Activated T-cell treated with anti-CD3 and anti-CD28 coated beads for 48 hours (primary cell): ENCODE measurements at places on chromosomes 5 and 9.

GRCh38 chr5:174272671-174273070 is 227.2 kb downstream of the NSG2 start:
- no peak for DNase-seq

DNA sequence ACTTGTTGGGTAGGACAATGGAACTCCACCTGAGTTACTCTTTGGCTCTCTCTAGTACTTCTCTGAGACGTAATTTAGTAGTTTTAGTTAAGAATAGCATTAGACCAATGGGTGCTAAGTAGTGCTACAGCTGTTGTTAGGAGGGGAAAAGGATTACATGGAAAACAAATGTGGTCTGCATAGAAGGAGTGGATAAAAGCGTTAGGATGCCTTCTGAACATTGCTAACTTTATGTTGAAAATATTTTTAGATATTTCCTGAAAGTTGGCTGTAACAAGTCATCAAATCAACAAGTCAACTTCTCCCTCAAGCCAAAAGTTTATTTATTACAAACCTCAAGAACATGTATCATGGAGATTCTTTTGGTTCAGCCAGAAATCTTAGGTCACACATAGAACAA is 409.5 kb upstream of the MEF2C start:
- DNase-seq: no peak

GRCh38 chr5:41410307-41410706 is 100.1 kb downstream of the PLCXD3 start:
- no peak for DNase-seq

GRCh38 chr9:128160603-128160987 is 530 bp downstream of the BBLN start:
- DNase-seq: peak; percentile 48

GRCh38 chr5:176948458-176948857 is 49.3 kb upstream of the HK3 start:
- no peak for DNase-seq

GRCh38 chr9:40884072-40884901 is 244.2 kb downstream of the FOXD4L6 start:
- DNase-seq: no peak

GRCh38 chr5:3698412-3698811 is 102.8 kb downstream of the IRX1 start:
- DNase-seq: no peak

DNA sequence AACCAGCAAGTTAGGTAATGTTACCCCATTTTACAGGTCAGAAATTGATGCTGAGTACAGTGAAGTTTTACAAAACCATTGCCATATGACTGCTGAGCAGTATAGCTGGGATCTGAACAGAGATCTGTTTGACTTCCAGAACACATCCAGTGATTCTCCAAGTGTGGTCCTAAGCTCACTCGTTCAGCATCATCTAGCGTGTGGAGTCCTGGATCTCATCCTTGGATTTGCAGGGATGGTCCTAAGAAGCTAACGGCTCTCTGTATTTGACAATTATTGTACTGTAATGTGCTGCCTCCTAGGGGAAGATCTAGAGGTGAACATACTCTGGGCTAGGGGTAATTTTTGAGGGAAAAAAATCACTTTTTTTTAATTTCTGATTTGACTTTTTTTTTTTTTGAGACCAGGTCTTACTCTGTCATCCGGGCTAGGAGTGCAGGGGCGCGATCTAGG is 1.4 kb downstream of the SLC26A2 start:
- no peak for DNase-seq

GRCh38 chr9:134868751-134869553 is 11.7 kb upstream of the FCN2 start:
- no peak for DNase-seq

DNA sequence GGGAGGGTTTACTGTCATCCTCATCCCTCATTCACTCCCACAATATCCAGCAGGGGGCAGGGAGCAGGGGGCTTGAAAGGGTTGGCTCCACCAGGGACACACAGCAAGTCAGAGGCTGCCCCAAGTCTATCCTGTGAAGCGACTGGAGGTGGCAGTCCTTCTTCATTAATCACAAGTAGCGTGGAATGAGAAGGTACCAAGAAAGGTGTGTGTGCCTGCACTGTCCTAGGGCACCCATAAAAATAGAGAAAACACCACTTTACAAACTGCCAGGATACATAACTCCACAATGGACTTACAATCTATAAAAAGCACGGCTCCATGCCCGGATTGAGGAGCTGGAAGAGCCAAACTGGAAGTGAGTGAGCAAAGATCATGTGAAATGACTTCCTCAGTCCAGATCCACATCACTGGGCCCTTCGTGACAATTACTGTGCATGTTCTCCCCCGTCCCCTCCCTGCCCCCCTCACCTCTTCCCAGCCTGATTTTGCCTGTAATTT is 183.9 kb downstream of the SLIT3 start:
- no peak for DNase-seq

DNA sequence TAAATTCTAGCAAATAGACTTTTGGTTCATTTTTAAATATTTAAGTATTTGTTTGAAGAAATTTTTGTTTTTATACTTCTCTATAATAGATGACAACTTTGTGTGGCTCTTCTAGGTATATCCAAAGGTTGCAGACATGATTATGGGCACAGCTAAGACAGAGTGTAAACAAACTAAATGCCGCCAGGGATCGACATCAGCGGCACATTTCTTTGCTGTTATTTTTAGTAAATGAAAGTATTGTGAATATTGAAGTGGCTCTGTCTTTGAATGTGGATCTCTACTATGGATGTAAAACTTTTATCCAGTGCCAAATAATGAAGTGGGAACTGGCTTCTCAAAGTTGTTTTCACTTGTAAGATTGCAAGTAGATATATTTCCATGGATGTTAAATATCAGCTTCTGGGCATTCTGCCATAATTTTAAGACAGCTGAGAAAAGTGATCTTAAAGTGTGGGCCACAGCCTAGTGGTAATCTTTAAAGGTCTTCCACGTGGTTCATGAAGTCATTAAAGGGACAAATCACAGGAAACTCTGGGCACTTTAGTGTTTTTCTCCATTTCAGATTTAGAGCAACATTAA is 589.9 kb downstream of the ZNF608 start:
- no peak for DNase-seq

GRCh38 chr5:144189800-144190429 is 19.2 kb downstream of the KCTD16 start:
- DNase-seq: peak; percentile 42

DNA sequence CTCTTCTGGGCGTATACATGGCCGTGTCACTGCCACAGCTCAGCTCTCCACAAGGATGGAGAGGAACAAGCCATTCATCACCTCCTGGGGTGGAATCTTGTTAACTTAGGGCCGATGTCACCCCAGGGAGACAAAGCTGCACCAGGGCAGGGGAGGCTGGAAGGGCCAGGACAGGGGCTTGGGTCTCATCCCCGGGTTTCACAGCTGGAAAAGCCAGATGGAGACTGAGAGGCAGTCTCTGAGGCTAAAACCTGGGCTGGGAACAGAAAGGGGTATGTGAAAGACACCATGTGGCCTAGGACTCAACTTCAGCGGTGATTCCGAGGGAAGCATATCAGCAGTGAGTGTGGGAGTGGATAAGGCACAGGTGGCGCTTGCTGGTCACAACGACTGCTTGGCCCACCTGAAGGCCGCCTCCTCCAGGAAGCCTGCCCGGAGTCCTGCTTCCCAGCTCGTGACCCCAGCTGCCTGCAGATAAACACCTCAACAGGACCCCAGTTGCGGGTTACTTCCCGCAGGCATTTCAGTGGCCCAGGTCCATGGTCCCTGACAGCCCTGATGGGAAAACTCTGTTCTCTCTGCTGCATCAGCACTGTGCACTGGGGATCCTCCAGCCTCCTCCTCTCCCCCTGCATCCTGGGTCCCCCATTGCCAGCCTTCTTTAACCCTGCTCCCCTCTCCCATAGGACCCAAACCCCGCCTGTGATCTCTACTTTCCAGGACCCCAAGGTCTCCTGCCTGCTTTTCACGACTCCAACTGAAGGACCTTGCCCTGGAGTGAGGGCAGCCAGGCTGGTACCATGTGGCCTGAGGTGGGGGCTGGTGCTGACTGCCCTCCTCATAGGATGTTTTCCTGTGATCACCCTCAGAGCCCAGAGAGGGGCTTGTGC is 51.7 kb upstream of the FCN1 start:
- no peak for DNase-seq

DNA sequence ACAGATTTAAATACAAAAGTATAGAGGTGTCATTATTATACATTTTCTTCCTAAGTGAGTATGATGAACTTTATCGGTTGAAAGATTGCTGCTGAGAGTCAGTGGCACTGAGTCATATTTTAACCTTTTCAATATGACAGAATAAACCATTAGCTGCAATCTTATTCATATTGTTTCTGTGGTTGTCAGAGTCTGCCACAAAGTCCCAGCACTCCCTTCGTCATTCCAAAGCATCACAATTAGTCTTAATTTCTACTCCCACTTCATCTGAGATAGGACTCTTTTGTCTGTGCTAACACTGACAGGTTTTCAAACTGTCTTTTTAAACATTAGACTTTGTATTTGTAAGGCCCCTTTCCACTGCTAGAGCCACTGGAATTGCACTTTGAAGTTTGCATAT is 656.9 kb downstream of the MTRR start:
- no peak for DNase-seq

DNA sequence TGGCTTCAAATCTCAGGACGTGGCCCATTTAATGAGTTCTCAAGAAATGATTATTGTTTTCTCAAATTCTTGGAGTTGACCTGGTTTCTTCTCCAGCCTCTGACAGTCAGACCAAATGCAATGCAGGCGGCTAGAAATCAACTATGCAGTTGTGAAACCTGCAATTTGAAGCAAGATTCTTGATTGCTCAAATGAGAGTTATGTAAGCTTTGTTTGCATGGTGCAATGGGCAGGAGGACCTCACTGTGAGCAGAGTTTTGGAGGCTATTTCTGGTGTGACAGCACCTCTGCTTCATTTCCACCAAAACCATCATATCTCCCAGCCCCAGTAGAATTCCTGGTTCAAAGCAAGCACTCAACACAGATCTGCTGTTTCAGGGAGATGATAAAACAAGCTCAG is 500.0 kb upstream of the KLF4 start:
- DNase-seq: no peak

DNA sequence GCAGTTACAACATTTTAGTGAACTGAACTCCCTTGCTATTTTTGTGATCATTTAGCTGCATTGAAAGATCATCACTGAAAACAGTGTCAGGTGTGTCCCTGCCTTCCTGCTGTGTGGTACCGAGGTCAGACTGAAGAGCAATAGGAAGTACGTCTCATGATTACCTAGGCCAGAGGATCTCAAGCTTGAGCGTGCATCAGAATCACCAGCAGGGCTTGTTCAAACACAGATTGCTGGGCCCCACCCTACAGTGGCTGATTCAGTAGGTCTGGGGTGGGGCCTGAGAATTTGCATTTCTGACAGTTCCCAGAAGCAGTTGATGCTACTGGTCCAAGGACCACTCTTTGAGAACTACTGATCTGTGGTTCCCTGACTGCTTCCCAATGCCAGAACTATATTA is 159.6 kb downstream of the ACTL7B start:
- no peak for DNase-seq

- DNase-seq: no peak
These were observed 19.6 kb upstream of the ARL15 start for GRCh38 chr5:54329731-54330709.

GRCh38 chr5:87900419-87900818 is 368.2 kb downstream of the TMEM161B start:
- DNase-seq: no peak

DNA sequence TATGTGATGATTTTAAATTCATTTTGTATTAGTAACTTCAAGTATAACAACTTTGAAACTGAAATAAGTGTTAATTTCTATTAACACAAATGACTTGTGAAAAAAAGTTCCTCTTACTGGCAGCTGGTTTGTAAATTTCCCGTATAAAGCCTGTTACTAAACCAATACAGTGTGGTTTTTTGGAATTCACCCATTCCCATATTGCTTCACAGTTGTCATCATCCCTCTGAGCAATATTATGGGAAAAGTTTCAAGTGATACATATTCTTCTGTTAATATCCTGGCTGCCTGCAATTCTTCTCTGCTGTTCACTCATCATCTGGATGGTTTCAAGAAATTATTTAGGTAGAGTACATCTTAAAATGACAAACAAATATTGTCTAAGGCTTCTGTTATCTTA is 1185.1 kb upstream of the C9orf72 start:
- DNase-seq: no peak

DNA sequence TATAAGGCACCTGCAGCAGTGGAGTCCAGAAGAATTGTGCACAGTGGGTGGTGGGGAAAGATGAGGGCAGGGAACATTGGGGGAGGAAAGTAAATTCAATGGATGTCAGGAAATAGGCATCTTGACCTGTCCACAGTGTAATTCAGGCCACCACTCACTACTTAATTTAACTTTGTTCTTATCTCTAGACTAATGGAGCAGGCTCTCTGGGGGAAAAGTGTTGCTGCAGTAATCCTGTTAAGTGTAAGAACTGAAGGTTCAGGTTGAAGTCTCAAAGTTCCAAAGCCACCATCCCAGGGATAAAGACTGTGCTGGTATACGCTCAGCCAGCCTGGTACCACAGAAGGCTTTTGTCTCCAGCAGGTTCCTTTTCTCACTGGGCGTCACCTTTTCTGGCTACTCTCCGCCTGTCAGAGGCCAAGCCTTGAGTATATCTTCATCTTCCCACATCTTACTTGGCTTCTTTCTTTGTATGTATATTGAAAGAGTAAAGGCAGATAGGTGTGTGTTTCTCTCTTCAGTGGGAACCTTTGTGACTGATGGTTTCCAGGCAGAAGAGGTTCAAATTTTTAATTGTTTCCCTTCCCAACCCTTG is 150.9 kb upstream of the DMRT1 start:
- DNase-seq: no peak

- DNase-seq: no peak
These were observed 14.0 kb upstream of the PLPPR1 start for GRCh38 chr9:101014566-101014965.

DNA sequence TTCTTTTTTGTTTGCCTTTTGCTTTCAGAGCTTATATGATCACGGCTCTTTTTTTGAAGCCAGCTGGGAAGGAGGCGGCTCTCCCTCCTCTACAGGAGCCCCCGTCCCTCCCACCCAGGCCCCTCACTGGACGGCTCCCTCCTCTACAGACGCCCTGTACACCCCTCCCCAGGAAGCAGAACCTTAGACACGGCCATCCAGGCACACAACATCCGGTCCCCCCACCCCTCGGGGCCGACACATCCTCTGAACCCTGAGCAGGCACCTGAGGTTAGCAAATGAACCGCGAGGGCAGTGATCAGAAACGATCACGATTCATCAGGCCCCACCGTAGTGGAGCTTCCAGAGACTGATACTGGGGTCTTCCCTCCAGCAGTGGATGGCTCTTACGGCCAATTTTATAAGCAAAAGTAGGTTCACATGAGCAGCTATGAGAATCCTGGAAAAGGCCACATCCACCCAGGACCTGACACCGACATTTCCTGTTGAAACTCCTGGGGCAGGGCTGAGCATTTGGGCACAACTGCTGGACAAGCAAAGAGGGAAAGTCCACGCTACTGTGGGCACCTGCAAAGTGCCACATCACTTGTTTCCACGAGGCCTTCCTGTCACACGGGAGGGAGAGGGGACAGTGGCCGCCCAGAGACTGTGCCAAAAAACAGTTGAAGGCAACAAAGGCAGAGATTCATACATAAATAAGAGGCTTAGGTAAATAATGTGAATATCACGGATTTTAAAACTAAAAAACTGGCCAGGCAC is 78.9 kb downstream of the SEMA4D start:
- DNase-seq: peak; percentile 69

- DNase-seq: no peak
These were observed 226.6 kb downstream of the SAXO1 start for GRCh38 chr9:18806232-18807080.

GRCh38 chr5:126961702-126962101 is 68.7 kb downstream of the MARCHF3 start:
- DNase-seq: no peak

- no peak for DNase-seq
These were observed 68.9 kb downstream of the CSF2 start for GRCh38 chr5:132142459-132142858.

GRCh38 chr9:111154081-111154562 is 115.9 kb upstream of the LPAR1 start:
- DNase-seq: no peak
